ENCODE measurements at places on chromosomes 4 and X.

DNA sequence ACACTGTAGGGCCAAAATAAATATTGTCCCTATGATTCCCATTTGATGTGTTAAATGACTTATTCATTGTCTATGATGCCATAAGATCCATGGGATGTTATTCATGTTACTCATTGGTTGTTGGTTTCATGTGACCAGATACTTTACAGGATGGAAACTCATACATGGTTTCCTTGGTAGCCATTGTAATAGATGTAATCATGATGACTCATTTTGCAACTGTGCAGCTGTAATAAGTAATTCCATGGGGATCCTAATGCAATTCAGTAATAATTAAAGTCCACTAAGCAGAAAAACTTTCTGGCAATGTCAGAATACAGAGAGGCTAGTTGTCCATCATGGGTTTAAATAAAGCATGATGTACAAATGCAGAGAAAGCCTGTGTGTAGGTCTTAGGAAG lies 389.7 kb upstream of the NR3C2 start:
- no peak for DNase-seq

DNA sequence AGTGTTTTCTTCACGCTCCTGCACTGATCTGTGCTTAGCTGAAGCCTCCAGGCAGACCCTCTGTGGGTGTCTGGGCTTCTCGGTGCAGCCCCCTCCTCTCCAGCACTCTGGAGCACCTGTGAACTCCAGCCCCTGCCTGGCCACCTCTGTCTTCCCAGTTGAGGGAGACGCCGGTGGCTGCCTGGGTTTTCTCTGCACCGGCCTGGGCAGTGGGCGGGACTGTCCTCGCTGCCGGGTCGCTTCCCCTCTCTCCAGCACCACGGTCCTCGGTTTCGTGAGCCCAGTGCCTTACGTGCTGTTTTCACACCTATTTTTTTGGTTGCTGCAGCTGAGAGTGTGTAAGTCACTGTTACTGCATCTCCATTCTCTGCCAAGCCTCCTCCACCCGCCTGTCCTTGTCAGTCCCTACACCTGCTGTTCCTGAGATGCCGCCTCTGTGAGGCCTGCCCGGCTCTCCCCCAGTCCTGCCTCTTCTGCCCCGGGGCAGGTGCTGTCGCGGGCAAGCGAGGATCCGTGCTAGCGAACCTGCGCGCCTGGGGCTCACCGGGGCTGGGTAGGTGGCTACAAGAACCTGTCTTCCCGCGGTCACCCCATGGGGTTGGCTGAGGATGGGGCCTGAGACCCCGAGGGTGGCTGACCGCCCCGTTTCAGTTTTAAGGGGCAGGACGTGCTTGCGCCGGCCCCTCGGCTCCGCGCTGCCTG lies 2.4 kb upstream of the FGFRL1 start:
- DNase-seq, result peak; percentile 72

GRCh38 chr4:6625256-6625655 lies 15.2 kb upstream of the MRFAP1 start:
- no peak for DNase-seq

DNA sequence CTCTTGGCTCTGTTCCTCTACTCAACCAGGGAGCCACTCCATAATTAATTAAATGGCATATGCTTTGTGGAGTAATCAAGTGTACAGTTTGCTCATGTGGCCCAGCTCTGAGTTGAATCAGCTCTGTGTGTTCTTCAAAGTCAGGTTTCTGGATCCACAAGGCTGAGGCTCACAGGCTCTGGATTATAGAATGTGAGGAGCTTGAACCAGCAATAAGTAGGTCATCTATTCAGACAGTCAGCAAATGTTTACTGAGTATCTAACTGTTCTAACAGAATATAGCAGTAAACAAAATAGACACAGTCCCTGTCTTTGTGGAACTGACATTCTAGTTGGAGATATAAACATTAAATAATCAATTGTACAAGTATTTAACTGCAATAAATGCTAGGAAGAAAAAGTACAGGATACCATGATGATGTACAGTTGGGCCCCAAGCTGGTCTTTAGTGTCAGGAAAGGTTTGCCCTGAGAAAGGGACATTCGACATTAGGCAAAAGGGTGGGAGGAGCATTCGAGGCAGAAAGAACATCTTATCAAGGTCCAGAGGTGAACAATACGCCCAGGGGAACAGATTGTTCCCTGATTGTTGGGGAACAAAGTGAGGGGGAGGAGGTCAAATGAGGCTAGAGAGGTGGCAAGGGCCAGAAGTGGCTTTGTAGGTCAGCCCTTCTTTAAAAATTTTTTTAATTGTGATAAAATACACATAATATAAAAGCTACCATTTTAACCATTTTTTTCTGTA lies 20.5 kb upstream of the TSR2 start:
- no peak for DNase-seq

DNA sequence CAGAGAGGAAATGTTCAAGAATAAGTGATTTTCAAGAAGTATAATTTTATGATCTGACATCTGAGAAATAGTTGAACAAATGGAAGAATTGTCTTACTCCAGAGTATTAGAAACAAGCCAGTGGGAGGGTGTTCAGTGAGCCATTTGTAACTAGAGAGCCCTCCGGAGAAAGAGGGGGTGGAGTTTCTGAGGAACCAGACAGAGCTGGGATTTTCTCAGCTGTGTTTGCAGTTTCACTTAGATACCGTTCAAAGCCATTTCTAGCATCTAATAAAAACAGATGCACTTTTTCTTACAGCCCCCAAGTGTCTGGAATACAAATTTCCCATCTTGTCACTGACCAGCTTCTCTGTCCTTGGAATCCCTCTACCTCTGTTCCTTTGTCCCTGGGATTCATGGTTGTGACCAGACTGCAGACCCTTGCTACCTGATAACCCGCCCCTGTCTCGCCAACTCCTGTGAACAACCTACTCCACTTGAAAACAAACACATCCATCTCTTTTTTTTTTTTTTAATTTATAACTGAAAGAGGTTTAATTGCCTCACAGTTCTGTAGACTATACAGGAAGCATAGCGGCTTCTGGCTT lies 132.8 kb upstream of the KLF3 start:
- no peak for DNase-seq

DNA sequence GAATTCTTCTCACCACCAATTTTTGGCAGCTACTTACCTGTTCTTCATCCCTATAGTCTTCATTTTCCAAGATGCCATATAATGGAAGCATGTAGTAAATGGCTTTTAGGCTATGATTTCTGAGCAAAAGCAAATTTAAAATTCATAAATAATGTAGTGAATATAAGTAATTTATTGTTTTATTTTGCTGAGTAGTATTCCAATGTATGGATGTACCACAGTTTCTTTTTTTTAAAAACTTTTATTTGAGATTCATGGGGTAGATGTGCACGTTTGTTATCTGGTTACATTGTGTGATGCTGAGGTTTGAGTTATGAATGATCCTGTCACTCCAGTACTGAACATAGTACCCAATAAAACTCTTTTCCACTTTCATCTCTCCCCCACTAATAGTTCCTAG lies 369.1 kb downstream of the IL15 start:
- no peak for DNase-seq

GRCh38 chrX:118497180-118497818 lies 1.7 kb downstream of the DOCK11 start:
- DNase-seq, result no peak

- DNase-seq, result no peak
Observed at GRCh38 chrX:87517571-87518141, at the start of gene KLHL4. KLHL4 (plus strand) TSS chrX:87517802; CDS start chrX:87517894, 92 bp downstream.

DNA sequence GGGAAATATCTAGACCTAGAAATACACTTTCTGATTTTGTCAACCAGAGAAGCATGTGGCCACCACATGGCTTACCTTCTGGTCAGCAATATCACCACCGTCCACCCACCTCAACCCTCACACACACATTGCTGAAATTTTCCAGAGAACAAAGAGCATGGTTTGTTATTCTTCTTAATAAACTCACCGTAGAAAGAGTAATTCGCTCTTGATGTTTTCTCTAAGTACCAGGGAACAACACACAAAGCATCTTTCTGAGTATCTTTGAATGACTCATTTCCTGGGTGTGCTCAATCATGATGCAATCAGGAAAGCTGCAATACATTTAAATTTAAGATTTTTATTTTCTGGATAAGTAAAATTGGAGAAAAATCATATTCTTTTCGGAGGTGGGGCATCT lies 24.7 kb upstream of the LRAT start:
- DNase-seq, result no peak
